Activated naive CD4-positive, alpha-beta T cell treated with anti-CD3 and anti-CD28 coated beads for 36 hours (primary cell): ENCODE measurements at places on chromosomes 4 and X.

DNA sequence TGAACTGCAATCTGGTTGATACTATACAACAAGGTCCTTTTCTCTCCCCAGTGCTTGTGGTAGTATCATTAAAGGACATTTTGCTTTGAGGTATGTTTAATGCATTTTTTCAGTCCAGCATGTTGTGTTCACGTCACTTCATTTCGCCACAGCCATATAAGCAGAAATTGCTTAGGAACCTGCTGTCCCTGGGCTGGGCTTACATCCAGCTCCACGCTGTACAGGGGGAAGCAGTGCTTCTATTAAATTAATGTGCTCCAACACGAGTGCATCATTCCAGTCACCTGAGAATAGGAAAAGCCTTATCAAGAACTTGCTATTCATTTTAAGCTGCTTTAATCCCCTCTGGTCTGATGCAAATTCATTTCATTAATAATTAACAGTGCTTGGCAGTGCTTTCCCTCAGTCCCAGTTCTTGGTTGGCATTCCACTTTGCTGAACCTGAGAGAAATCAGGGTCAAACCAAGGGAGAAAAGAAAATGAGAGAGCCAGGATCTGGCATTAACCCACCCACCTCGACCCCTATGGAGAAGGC is 47.4 kb upstream of the PTCHD1 start:
- DNase-seq, result no peak

- DNase-seq, result no peak
Measured at GRCh38 chr4:74855879-74856278, 61.6 kb upstream of the BTC start.

DNA sequence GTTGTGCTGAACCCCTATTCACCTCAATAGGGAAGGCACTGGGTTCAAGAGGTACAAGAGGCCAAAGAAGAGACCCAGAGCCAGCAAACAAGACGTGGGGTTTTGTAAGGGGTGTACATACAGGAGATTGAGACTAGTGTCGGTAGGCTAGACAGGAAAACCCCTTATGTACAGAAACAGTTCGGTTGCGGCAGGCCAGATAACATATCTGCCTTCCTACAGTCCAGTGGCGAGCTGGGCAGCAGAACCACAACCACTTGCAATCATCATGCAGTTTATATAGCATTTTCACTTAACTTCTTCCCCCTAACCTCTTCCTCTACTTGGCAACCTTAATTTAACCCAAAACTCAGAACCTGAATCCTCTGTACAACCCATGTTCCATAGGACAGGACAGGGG is 422.2 kb downstream of the PDHA2 start:
- no peak for DNase-seq

DNA sequence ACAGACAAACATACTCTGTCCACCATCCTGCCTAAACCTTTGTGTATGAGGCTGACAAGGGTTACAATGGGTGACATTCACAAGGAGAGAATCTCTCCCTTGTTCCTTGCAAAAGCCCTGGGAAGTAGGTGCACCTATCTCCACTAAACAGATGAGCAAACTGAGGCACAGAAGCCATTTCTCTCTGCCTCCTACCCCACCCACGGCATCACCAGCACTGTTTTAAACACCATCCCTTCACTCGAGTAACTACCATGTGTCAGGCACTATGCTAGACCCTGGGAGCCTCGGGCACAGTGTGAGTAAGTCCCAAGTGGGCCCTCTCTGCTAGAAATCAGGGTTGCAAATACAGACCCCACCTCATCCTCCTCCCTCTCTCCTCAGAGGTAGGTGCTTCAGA is 899 bp downstream of the LYAR start:
- DNase-seq, result no peak

DNA sequence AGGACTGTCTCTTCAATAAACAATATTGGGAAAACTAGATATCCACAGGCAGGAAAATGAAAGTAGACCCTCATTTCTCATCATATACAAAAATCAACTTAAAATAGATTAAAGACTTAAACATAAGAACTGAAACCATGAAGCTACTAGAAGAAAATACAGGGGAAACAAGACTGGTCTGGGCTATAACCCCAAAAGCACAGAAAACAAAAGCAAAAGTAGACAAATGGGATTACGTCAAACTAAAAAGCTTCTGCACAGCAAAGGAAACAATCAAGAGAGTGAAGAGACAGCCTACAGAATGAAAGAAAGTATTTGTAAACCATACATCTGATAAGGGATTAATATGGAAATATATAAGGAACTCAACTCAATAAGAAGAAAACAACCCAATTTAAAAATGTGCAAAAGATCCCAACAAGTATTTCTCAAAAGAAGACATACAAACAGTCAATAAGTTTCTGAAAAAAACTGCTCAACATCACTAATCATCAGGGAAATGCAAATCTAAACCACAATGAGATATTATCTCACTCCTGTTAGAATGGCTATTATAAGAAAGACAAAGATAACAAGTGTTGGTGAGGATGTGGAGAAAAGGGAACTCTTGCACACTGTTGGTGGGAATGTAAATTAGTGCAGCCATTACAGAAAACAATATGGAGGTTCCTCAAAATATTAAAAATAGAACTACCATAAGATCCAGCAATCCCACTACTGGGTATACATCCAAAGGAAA is 325.3 kb upstream of the RASGEF1B start:
- DNase-seq, result no peak

GRCh38 chr4:19842471-19842870 is 409.2 kb upstream of the SLIT2 start:
- no peak for DNase-seq

GRCh38 chrX:48467281-48467761 is 2.7 kb downstream of the SLC38A5 start:
- no peak for DNase-seq

GRCh38 chr4:140609548-140610425 is 41.0 kb upstream of the UCP1 start:
- no peak for DNase-seq

DNA sequence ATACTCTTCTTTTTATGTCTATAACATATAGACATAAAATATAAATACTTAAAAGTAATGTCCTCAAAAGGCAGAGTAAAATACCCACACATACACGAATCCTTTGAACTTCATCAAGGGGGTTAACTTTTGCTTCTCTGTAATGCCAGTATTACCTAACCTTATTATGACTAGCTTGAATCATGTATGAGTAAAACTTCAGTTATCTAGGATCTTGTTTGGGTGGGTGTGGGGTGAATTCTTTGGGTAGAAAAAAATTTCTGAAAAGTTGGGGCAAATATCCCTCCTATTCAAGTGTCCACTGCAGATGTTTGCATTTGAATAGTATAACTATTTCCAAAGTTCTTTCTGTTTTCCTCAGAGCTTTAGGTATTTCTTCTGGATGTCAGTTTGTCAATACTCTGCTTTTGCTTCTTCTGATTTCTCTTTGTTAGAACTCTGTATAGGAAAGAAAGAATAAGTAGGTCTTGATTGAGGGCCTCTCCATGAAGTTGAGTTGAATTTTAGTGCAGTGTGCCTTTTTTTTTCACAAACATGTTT is 173.8 kb downstream of the ADGRL3 start:
- DNase-seq, result no peak

- no peak for DNase-seq
Measured at GRCh38 chr4:3415471-3416141, 26.2 kb upstream of the HGFAC start.

DNA sequence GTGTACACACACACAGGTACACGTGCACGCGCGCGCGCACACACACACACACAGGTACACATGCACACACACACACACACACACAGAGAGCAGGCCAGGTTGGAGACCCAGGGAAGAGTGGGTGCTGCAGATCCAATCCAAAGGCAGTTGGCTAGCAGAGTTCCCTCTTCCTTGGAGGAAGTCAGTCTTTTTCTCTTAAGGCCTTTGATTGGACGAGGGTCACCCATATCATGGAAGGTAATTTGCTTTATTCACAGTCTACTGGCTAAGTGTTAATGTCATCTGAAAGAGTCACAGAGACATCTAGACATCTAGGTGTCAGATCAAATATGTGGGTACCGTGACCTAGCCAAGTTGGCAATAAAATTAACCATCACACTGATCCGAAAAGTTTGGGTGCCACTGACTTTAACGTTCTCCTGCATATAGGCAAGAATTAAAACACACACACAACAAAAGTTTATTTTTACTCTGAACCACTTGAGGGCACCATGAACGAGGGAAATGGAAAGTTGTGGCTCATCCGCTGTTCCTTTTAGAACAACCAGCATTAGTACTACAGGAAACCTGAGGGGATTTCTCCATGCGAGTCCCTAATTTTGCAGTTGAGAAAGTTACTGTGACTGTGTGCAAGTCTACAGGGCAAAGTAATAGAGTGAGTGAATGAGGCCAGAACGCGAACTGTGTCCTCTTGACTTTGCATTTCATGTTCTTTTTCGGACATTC is 66.0 kb upstream of the STOX2 start:
- DNase-seq, result no peak
